ENCODE measurements at places on chromosomes 16 and 17. TPM values are rescaled to one million over a fixed set of nuclear protein-coding genes. Genes with fewer than 3 reads are reported as not detected.

The USP10 gene
- 137 TPM for polyA plus RNA-seq

The DOC2A gene
- polyA plus RNA-seq = 3.0 TPM

The BCAR1 gene
- polyA plus RNA-seq = 51.2 TPM

The ABCA8 gene
- 1.1 TPM for polyA plus RNA-seq

The GGA3 gene
- polyA plus RNA-seq = 49.1 TPM

The MRPS7 gene
- 73.9 TPM for polyA plus RNA-seq

The TSPOAP1 gene
- 62.3 TPM for polyA plus RNA-seq

The KRTAP9-8 gene
- not detected for polyA plus RNA-seq

The KRTAP9-2 gene
- not detected for polyA plus RNA-seq

The MPV17L gene
- 14.4 TPM for polyA plus RNA-seq

The RASD1 gene
- 0.73 TPM for polyA plus RNA-seq

The C16orf89 gene
- polyA plus RNA-seq = 3.3 TPM

The ARRB2 gene
- polyA plus RNA-seq = 32.7 TPM

The RASL10B gene
- 13.0 TPM for polyA plus RNA-seq

The PPP1R1B gene
- polyA plus RNA-seq = 15.2 TPM

The SLC6A2 gene
- 0.08 TPM for polyA plus RNA-seq

The OTOP3 gene
- polyA plus RNA-seq = not detected

The KRT27 gene
- not detected for polyA plus RNA-seq

The YBX2 gene
- 4.1 TPM for polyA plus RNA-seq

The KCNH6 gene
- 2.2 TPM for polyA plus RNA-seq

The ADGRG3 gene
- polyA plus RNA-seq = 0.18 TPM

The CTRB2 gene
- polyA plus RNA-seq = not detected

The DLX4 gene
- polyA plus RNA-seq = 0.75 TPM

The GSPT1 gene
- polyA plus RNA-seq = 140 TPM

The PYDC1 gene
- not detected for polyA plus RNA-seq

The NPIPA2 gene
- polyA plus RNA-seq = not detected

The SLC13A2 gene
- polyA plus RNA-seq = 15.2 TPM

The RPTOR gene
- 18.6 TPM for polyA plus RNA-seq

The CHST4 gene
- polyA plus RNA-seq = 0.55 TPM

The CDYL2 gene
- polyA plus RNA-seq = 8.3 TPM

The CCL8 gene
- 0.15 TPM for polyA plus RNA-seq

The BCL6B gene
- polyA plus RNA-seq = 21.8 TPM

The ARSG gene
- polyA plus RNA-seq = 6.2 TPM

The FOXJ1 gene
- polyA plus RNA-seq = 15.5 TPM

The CTF1 gene
- polyA plus RNA-seq = 6.4 TPM

The TP53TG3 gene
- polyA plus RNA-seq = not detected

The OR2C1 gene
- polyA plus RNA-seq = 1.3 TPM

The EMP2 gene
- 21.2 TPM for polyA plus RNA-seq

The EVPL gene
- polyA plus RNA-seq = 19.8 TPM

The ABCC11 gene
- polyA plus RNA-seq = 0.20 TPM

The SDR42E2 gene
- 0.22 TPM for polyA plus RNA-seq

The ZSCAN10 gene
- polyA plus RNA-seq = 0.10 TPM

The UTS2R gene
- 0.40 TPM for polyA plus RNA-seq

The GDPD3 gene
- 13.6 TPM for polyA plus RNA-seq

The CACNA1H gene
- polyA plus RNA-seq = 17.0 TPM

The TBC1D3C gene
- polyA plus RNA-seq = not detected

The PDE6G gene
- polyA plus RNA-seq = 11.0 TPM

The KLHL10 gene
- 0.50 TPM for polyA plus RNA-seq

The SPN gene
- polyA plus RNA-seq = 2.0 TPM

The GDE1 gene
- 69.7 TPM for polyA plus RNA-seq

The TEKT5 gene
- not detected for polyA plus RNA-seq

The NKD1 gene
- polyA plus RNA-seq = 11.8 TPM

The KRTAP1-1 gene
- polyA plus RNA-seq = not detected

The FAM234A gene
- polyA plus RNA-seq = 74.8 TPM

The VAT1L gene
- 4.7 TPM for polyA plus RNA-seq

The TBX6 gene
- polyA plus RNA-seq = 1.1 TPM

The CARD14 gene
- 2.2 TPM for polyA plus RNA-seq

The USP43 gene
- polyA plus RNA-seq = 8.0 TPM

The ACSF2 gene
- 122 TPM for polyA plus RNA-seq

Data from left kidney (tissue), 8 donors.